Osteoblast (primary cell): ENCODE measurements at places on chromosomes 3 and 15. TPM values are rescaled to one million over a fixed set of nuclear protein-coding genes. Genes with fewer than 3 reads are reported as not detected.

Gene FGF7
- 377 and 445 TPM in 2 replicates for total RNA-seq

Gene FILIP1L
- total RNA-seq = 5.8 and 5.9 TPM in 2 replicates

Gene NCKIPSD
- 17.1 and 17.7 TPM in 2 replicates for total RNA-seq

Gene EFCC1
- total RNA-seq = not detected in 2 replicates

Gene MRPS11
- total RNA-seq = 17.7 and 18.3 TPM in 2 replicates

Gene WDR93
- total RNA-seq = under 0.01 and 0.36 TPM in 2 replicates

Gene CASR
- not detected in 2 replicates for total RNA-seq

Gene CYP19A1
- total RNA-seq = 2.2 and 4.4 TPM in 2 replicates

Gene HHATL
- not detected in 2 replicates for total RNA-seq

Gene SRGAP3
- total RNA-seq = 2.5 and 4.7 TPM in 2 replicates

Gene GOLGA8H
- total RNA-seq = under 0.01 TPM in 1 of 2 replicates, not detected in the other

Gene CP
- 0.88 and 1.4 TPM in 2 replicates for total RNA-seq

Gene CAMKV
- total RNA-seq = not detected in 2 replicates
